ENCODE measurements at places on chromosomes 2 and 18.

DNA sequence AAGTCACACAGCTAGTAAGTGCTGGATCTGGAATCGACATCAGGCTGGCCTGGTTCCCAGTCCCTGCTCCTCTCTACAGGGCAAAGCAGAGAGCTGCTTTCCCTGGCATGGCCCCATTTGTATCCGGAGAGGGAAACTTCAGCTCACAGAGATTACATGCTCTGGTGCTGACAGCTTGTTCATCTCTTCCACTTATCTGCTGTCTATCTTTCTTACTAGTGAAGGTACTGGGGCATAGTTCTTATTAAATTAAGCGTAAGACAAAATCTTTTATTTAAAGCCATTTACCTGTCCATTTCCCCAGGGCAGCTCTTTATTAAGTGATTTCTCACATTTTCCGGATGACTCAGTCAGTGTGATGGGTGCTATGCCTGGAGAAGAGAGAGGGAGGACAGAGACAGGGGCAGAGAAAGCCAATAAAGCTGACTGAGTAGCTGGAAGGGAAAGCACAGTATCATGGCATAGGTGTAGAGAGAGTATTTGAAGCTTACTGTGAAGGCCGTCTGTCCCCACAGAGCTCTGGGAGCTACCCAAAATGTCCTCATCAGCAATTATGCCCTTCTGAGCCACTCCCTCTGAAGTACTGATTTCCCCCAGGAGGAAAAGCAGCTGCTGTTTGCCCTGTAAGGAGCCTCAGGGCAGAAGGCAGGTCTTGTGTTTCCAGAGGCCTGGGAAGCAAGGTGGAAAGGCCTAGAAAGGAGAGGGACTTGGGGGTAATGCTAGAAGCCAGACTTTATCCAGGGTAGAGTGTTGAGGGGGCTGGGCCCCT, 44.1 kb upstream of the EPAS1 start:
- no peak for DNase-seq

DNA sequence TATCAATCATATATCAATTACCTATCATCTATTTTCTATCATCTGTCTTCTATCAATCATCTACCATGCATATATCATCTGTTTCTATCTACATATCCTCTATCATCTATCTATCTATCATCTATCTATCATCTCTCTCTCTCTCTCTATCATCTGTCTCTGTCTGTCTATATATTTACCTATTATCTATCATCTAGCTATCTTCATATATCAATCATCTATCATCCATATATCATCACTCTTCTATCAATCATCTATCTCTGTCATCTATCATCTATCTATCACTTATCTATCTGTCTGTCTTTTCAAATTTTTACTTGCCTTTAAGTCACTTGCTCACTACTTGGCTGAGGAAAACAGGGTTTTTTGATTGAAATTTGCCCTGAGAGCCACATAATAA, 592.3 kb downstream of the DCDC2C start:
- no peak for DNase-seq

DNA sequence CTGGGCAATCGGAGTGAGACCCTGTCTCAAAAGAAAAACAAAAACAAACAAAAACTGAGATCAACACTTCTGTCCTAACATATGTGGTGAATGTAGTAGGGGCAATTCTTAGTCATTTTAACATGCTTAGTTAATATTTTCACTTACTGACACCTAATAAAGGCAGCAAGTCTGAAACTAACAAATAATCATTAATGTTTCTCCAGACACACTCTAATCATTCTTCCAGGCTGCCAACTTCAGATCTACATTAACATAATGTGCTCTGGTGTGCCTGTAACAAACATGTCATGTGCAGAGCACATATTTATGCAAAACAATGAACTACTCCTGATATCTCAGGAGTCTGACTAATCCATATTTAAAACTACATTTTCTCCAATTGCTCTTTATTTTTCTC, 6.0 kb downstream of the KRCC1 start:
- DNase-seq: no peak

DNA sequence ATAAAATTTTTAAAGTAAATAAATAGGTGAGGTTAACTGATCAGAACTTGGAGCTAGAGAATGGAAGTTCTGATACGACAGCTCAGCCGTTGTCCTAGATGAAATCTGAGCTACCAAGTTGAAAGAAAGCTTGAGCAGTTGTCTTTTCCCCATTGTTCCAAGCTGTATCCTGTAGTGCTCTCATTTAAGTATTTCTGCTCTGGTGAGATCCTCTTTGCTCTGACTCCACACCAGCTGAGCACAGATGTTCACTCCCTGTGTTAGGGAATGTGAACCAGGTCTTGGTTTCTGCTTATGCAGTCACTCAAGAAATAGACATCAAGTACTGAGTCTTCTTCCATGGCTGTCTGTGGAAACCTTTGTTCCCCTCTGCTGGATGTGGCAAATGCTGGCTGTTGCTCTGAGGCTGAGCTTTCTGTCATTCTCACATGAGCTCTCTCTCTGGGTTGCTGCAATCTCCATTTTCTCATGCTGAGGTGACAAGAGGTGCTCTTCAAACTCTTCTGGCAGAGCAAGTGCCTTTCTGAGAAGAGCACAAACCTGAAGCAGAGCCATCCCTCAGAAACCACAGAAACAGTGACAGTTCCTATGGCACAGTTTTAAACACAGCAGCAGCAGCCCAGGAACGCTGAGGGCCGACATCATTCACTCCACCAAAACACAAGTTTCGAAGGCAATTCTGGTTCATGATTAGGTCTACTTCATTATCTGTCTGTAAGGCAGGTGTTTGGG, 194.1 kb downstream of the SP3 start:
- DNase-seq: no peak

DNA sequence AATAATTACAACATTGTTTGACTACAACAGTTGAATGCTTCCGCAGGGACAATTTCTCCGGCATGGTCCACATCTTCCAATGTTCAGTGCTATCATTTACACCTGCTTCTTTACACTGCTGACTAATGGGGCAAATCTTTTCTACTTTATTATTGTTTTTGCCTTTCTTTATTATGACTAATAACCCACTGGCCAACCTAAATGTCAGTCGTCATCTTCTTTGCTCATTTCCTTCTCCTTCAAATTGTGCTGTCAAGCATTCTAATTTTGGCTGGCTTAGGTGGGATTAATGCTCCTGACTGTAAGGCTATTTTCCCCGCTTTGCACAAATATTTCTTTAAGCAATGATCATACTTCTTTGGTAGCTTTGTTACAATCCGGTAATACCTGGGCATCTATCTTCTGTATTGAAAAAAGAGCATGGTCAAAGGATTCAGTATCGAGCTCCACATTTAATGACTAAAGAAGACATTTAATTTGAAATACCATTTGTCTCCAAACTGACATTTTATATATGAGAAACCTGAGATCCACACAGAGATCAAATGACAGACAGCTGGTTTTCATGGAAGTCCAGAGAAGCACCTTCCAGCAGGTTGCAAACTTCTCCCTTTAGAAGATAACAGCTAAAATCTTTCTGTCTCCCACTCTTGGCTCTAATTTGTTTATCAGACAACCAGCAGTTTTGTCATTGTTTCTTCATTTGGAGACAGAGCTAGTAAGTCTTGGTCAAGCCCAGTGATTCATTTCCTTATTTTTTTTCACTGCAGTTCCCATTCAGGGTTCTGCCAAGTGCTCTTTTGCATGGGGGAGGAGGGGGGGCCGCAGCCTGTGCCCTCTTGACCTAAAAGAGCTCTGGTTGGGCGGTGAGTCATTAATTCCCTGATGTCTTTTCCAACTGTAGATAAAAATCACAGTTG, 132.9 kb downstream of the SOCS6 start:
- DNase-seq: no peak

DNA sequence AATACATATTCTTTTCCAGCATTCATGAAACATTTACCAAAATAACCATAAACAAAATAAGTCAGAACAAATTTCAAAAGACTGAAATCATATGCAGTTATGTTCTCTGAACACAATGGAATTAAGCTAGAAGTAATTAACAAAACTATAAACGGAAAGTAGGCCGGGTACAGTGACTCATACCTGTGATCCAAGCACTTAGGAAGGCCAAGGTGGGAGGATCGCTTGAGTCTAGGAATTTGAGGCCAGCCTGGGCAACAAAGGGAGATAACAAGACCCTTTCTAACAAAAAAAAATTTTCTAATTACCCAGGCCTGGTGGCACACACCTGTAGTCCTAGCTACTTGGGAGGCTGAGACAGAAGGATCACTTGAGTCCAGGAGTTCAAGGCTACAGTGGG, 14.9 kb downstream of the ATAD2B start:
- no peak for DNase-seq

DNA sequence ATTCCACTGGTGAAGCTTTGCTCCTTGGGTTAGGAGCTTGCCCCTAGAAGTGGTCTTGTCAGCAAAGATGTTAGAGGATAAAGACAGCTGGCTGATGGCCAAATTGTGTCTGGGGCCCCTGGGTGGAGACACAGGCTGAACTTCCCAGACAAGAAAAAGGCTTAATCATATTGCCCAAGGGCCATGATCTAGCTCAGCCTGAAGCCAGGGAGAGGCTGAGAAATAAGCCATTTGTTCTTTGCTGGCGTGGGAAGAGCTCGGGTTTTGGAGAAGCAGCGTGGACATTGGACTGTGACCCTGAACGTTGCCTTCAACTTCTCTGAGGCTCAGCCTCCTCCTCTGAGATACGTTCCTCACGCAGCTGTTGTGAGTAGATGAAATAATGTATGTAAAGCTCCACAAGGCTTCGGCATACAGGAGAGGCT, 153.0 kb downstream of the ZFP36L2 start:
- no peak for DNase-seq

DNA sequence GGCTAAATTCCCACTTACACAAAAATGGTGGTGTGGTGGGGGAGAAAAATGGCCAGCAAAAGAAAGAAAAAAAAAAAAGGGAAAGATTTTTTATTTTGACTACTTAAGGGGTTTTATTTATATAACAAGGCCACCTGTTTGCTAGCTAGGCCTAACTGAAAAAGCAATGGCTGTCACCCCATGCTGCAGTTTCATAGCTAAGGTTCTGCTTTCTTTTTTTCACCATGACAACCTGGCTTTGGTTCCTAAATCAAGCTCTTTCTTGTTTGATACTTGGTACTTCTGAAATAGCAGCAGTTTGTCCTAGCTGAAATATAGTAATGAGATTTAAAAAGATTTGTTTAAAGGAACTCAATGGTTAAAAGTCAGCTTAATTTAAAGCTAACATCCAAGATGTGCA, 433.2 kb upstream of the MEX3C start:
- DNase-seq: no peak

DNA sequence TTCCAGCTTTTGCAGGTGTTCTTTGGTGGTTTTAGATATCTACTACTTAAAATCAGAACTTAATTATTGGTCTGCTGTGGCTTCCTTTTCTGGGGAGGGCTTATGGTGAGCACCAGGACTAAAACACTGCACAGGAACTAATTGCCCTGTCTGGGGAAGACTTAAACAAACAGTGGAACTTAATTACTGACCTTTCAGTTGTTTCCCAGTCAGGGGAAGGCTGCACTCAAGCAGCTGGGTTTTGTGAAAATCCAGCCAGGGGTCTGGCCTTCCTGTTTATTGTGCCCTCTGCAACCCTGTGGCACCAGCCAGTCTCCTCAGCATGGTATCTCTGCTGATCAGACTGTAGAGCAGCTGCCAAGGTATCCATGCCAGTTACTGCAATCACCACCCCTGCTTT, 398.2 kb downstream of the ADCYAP1 start:
- DNase-seq: no peak

DNA sequence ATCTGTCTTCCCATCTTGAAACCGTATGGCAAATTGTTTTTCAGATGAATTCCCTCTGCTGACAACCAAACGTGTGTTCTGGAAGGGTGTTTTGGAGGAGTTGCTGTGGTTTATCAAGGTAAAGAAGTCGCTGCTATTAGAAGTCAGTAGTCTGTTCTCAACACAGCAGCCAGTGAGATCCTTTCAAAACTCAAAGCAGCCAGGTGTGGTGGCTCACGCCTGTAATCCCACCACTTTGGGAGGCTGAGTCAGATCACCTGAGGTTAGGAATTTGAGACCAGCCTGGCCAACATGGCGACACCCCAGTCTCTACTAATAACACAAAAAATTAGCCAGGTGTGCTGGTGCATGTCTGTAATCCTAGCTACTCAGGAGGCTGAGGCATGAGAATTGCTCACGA, 2.1 kb downstream of the TYMS start:
- DNase-seq: no peak

DNA sequence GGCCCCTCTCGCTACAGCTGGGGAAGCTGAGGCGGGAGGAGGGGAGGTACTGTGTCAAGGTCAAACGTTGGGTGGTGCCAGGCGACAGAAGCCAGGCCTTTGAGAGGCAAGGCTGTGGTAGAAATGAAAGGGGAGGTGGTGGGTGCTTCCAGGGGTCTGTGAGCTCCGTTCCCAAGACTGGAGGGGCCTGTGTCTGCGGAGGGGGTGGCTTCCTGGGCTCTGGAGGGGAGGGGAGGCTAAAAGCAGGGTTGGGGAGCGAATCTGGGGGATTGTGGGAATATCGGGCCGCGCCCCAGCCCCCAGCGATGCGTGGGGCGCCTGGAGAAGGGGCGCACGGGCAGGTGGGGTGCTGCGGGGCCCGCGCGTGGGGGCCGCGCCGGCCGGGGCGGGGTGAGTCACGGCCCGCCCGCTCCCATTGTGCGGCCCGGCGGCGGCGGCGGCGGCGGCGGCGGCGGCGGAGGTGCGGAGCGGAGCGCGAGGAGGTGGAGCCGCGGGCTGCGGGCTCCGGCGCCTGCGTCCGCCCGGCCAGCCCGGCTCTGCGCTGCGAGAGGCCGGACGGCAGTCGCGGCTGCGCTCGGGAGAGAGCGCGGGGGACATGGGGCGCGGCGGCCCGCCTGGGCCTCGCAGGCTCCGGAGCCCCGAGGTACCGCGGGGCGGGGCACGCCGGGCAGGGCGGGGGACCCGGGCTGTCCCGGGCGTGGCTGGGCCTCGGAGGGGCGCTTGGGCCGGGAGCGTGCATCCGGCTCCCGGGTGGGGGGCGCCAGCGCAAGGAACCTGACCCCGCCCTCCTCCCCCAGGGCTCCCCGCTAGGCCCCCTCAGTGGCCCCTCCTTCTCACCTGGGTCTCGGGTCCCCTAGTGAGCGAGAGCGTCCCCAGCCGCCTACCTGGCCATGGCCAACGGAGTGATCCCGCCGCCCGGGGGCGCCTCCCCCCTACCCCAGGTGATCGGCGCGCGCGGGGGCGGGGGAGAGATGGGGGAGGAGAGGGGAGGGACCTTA, at the start of gene SLC4A3:
TSS of gene SLC4A3 (plus strand) at position 528 of the 998 bp plus-strand sequence. CDS start at position 891, 363 bp downstream.
- DNase-seq: no peak

GRCh38 chr18:75727456-75727855, 300.0 kb upstream of the SMIM21 start:
- no peak for DNase-seq

- no peak for DNase-seq
Observed at GRCh38 chr2:168468354-168468753, 12.3 kb downstream of the CERS6 start.

DNA sequence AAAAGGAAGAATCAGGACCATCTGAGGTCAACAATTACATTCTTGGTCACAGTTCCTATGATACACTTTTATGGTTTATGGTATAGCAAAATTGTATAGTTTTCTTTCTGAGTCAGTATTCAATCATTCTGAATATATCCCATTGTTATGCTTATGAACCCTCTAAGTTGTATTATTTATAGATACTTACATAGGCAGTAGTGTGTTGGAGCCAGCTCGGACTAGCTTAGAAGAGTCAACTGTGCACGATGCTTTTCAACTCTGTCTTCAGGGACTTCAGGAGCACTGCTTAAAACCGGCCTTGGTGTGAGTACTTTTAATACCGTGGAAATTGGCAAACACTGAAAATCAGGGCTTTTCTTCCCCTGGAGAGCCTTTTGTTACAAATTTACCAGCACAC, 215.7 kb downstream of the IKZF2 start:
- no peak for DNase-seq
